ENCODE measurements at places on chromosomes 3 and 15.

GRCh38 chr3:13706886-13707285 lies 158.0 kb downstream of the FBLN2 start:
- no peak for DNase-seq

DNA sequence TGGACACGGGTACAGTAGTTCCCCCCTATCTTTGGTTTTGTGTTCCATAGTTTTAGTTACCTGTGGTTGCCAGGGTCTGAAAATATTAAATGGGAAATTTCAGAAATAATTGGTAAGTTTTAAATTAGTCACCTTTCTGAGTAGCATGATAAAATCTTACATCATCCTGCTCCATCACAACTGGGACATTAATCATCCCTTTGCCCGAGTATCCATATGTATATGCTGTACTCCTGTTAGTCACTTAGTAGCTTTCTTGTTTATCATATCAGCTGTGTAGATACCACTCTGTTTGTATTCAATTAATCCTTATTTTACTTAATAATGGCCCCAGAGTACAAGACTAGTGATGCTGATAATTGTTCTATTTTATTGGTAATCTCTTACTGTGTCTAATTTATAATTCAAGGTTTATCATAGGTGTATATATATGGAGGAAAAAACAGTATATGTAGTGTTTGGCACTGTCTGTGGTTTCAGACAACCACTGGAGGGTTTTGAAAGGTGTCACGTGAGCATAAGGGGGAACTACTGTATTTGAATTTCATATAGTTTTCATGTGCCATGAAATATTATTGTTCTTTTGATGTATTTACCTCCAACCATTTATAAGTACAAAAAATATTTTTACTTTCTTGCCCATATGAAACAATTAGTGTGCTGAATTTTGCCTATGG lies 41.4 kb downstream of the CTDSPL2 start:
- no peak for DNase-seq

GRCh38 chr15:69973102-69973714 lies 124.5 kb downstream of the TLE3 start:
- peak; percentile 17 for DNase-seq

DNA sequence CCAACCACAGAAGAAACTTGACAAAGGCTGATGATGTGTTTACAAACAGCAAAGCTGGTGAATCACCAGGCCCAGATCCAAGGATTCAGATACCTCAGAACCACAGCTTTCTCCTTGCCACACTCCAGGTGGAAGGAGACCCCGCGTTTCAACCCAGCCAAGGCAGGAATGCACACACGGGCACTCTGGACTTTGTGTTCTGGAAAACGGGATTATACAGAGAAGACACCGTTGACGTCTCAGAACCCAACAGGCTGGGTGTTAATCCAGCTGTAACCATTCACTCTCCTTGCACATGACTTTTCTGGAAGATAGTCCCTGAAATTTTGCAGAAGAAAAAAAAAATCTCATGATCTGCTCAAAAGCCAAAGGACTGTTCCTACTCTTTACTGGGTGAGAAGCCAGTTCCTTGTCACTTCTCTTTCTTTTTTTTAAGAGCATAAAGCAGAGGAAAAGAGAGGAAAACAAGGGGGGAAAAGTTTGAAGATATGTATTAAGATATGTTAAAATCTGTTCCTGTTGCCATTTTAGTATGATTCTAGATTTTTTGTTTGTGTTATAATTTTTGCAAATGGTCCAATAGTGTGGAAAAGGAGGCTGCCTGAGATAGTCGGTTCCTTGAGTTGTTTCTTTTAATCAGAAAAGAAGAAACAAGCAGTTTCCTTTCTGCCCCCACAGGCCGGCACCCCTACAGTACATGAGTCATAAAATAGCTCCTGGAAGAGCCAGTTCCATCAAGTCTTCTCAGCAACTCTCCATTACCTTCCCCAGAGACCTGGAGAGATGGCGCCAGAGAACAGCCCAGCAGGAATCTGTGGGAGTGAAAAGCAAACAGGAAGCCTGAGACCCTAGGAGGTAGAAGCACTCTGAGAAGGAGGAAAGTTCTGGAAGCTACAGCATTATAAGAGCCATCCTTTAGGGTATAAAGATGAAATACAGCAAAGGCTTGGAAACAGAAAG lies 73.1 kb downstream of the RORA start:
- no peak for DNase-seq

DNA sequence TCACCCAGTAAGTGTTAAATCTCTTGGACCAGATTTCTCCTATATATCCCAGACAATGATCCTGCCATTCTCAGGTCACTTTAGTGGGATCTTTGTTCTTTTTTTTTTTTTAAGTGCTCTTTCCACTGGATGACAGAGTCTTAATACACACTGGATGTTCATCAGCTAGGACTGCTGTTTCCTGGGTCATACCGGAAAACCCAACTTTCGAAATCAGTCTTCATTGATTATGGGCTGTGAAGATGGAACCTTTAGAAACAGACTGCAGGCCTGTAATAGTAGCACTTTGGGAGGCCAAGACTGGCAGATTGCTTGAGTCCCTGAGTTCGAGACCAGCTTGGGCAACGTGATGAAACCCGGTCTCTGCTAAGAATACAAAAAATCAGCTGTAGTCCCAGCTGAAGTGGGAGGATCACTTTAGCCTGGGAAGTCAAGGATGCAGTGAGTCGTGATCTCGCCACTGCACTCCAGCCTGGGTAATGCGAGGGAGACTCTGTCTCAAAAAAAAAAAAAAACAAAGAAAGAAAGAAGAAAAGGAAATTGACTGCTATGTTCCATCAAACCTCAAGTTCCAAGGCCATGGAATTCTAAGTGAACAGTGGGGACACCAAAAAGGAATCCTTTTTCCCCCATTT lies 2.3 kb downstream of the EOGT start:
- DNase-seq: no peak

GRCh38 chr3:43892526-43892925 lies 201.8 kb downstream of the ABHD5 start:
- DNase-seq: no peak

GRCh38 chr3:188316723-188317070 lies 162.7 kb downstream of the LPP start:
- DNase-seq: no peak

GRCh38 chr3:149536429-149536828 lies 61.9 kb downstream of the TM4SF4 start:
- DNase-seq: no peak

DNA sequence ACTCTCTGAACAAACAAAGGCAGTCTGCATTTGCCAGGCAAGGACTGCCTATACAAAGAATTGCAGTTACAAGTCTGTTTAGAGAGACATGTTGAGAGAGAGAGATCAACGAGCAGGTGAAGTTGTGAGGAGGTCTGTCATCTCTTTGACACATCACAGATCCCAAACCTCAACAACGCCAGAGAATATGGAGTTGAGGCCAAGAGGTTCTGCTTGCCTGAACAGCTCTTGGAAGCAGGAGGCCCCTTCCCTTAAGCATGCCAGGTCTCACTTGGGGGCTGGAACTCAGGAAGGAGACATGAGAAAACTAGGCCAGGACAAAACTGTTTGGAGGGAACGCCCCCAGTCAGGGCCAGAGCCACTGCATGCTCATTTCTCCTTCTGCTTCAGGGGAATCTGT lies 22.3 kb upstream of the MUSTN1 start:
- DNase-seq: no peak

- no peak for DNase-seq
These were observed 45.1 kb downstream of the RSL24D1 start for GRCh38 chr15:55151631-55152030.

GRCh38 chr15:88489321-88489720 lies 21.8 kb downstream of the MRPS11 start:
- DNase-seq: no peak

DNA sequence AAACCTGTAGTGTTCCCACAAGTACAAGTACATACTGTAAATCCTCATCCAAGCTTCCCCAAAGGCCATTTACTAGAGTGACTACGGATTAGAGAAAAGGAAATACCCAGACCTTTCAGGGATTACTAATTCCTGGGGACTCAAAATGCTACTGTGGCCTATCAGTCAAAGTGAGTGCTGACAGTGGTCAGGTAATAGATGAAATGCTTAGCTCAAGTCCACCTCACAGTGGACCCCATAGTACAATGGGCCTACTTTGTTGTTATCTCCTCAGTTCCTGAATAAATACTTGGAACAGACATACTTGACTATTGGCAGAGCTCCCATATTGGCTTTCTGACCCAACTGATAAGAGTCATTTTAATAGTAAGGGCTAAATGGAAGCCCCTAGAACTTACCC lies 61.6 kb downstream of the MAP4 start:
- no peak for DNase-seq

DNA sequence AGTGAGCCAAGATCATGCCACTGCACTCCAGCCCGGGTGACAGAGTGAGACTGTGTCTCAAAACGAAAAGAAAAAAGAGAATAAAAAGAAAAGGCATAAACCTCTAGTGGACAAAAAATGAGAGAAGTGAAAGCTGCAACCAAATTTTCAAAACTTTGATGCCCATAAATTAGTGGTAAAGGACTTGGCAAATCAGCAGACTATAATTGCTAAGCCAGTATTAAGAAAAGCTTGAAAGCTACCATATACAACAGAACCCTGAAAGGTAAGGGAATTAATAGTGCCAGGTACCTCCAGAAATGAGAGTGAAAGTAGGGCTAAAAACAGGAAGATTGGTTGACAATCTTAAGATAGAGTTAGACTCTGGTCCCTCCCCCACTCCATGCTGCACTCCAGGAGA lies 32.9 kb upstream of the SLC22A13 start:
- no peak for DNase-seq

DNA sequence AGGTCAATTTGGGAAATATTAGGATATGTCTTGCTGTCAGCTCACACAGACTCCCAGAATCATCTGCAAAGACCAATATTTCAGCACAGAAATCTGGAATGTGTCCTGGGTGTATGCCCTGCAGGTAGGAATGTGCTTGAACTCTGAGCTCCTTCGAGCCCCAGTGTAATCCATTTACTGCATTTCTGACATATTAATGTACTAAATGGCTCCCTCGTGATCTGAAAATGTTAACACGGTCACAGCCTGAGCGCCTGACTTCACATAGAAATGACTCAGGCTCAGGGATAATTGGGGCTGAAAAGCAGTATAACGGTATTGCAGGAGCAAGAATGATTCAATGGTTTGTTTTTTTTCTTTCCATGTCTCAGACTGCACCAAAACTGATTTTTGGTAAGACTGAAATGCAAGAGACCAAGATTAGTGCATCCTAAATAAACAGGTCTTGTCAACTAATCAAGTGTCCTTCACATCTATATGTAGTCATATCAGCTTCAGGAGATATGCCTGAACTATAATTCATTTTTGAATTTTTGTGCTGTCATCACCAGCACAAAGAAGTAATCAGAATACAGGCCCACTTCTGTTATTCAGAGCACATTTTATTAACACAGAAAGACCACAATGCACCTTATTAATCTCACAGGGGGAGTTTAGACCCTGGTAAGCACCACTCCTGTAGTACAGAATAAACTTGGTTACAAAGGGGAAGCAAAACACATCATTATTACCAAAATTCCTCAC lies 49.8 kb downstream of the DCLK3 start:
- DNase-seq: no peak

GRCh38 chr3:115681736-115682135 lies 58.4 kb downstream of the GAP43 start:
- no peak for DNase-seq

DNA sequence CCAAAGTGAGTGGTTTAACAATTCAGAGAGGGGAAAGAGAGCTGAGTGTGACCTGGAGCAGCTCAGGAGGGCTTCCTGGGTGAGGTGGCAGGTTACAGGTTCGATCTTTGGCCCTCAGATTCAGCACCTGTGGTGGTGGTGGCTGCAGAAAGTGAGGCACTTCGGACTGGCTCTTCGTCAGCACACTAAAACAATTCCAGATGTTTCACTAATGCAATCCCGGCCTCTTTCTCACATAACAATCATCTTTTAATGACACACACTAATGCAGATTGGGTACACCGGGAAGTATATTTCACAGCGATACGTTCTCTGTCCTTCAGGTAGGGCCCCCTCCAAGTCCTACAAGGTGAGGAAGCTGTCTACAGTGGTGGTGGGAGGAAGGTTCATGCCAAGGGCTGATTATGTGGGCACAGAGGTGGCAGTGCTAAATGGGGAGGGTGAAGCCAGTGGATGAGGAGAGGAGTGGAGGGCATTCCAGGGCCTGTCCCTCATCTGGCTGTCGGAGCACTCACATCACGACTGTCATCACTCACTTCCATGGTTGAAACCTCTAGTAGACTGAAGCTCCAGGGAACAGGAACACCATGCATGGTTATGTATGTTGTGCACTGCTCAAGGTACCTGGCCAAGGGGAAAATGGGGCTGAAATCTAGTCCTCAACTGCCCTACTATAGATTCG lies 171.1 kb downstream of the RAB11A start:
- no peak for DNase-seq

GRCh38 chr3:47854267-47854666 lies 51.3 kb downstream of the DHX30 start:
- no peak for DNase-seq

DNA sequence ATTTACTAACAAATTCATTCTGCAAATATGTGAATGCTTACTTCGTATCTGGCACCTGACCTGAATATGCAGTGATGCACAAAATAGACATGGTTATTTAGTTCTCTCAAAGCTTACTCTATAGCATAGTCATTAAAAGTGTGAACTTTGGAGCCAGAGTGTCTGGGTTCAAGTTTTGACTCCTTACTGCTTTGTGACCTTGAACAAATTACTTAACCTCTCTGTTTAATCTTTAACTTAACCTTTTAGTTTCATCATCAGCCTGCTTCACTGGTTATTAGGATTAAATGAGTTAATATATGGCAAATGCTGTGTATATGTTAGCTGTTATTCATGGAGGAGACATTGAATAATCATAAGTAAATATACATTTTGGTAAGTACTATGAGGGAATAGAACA lies 12.1 kb upstream of the MGA start:
- DNase-seq: no peak

GRCh38 chr15:31273258-31273941 lies 53.2 kb upstream of the KLF13 start:
- no peak for DNase-seq

DNA sequence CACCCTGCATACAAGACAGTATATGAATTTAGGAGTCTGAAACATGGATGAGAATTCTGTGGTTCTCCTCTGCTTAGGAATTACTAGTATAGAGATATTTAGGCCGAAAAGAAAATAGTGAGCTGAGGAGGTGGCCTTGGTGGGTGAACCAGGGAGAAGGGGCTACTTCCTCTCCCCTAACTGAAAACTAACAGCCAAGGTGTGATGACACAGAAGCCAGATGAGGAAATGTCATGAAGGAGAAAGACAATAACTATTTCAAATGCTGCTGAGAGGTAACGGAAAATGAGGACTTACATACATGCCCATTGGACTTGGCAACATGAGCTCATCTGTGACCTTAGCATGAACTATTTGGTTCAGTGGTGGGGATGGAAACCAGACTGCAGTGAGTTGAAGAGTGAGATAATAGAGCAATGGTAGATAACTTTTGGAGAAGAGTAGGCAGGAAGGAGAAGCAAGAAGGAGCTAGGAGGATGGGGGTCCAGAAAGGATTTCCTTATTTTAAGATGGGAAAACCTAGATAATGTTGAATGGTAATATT lies 114.4 kb upstream of the TSPAN3 start:
- DNase-seq: no peak

- no peak for DNase-seq
These were observed 1.6 kb upstream of the IDH3A start for GRCh38 chr15:78147566-78147965.
